ENCODE measurements at places on chromosomes 2 and 18. TPM values are rescaled to one million over a fixed set of nuclear protein-coding genes. Genes with fewer than 3 reads are reported as not detected.

Gene PAX8
- total RNA-seq: 0.59 TPM

Gene MARCO
- total RNA-seq: 0.49 TPM

Gene CIB4
- total RNA-seq: 0.69 TPM

Gene ZSWIM2
- not detected for total RNA-seq

Gene SERPINB3
- total RNA-seq: not detected

Gene DNAH6
- total RNA-seq: 6.4 TPM

DNA sequence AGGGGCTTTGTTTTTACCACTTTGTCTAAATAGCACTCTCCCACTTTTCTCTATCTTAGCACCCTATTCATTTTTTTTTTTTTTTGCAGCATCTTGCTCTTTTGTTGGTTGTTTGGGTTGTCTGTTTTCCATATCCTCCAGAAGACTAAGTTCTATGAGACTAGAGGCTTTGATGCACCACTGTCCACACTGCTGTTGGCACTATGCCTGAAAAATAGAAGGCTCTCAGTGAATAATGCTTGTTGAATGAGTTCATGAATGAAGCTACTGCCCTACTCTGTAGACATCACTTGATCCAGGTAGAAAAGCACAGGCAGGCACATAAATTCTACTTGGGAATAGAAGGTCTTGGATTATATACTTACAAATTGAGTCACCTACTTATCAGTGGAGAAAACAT lies 7.3 kb downstream of the IL1A start:
- no peak for DNase-seq

- no peak for DNase-seq
Observed at GRCh38 chr18:79326413-79327198, 69.1 kb upstream of the NFATC1 start.

DNA sequence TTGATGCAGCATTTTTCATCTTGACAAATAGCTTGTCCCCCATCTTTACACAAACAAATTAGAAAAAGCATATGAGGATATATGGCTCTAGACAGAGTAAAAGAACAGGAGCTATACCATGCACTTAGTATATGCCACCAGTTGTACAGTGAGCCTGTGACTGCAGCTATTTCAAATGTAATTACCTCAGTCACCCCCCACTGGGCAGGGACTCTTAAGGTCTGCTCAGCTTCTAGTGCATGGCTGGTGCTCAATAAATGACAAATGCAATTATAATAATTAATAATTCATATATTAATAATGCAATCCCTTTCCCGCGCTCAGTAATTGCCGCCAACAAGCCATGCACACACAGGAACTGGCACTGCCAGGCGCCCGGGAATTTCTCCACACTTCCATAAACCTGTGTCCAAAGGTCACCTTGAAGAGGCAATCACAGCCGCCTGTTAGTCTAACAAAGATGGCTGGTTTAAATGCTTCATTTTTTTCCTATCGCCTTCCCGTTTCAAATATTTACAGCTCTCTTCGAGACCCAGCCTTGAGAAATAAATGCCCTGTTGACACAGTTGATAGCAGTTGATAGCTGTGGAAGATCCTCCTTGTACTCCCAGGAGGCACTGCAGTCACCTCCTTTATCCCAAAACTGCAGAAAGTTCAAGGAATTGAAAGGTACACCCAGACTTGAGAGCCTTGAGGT lies 156.6 kb downstream of the INO80D start:
- DNase-seq: no peak

DNA sequence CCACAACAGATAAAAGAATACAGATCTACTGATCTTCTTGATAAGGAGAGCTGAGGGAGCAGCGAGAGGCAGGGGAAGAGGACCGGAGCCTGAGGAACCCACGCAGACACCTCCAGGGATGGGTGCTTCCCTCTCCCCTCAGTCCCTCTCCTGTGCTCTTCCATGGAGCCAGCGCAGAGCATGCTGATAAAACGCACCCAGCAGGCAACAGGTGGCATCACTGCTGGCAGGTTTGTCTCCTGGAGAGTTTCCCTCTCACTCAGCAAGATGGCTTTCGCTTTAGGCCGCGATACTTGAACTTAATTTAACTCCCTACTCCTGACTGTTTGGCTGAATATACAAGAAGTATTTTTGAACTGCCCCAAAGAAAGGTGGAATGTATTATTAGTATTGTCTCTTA lies 163.0 kb upstream of the REV1 start:
- no peak for DNase-seq

- no peak for DNase-seq
Observed at GRCh38 chr18:6022074-6022444, 126.7 kb upstream of the TMEM200C start.

- DNase-seq: no peak
Observed at GRCh38 chr2:234852941-234853340, 98.9 kb upstream of the SH3BP4 start.

GRCh38 chr2:59690849-59691248 lies 862.6 kb downstream of the BCL11A start:
- no peak for DNase-seq

GRCh38 chr2:164430166-164430783 lies 191.0 kb downstream of the GRB14 start:
- DNase-seq: no peak
